Regular cardiac myocyte (primary cell): ENCODE measurements at places on chromosomes 1 and 21. TPM values are rescaled to one million over a fixed set of nuclear protein-coding genes. Genes with fewer than 3 reads are reported as not detected.

Gene ACTL8
- 0.19 TPM in 1 of 2 replicates, not detected in the other for total RNA-seq

Gene KCNJ15
- 0.38 and 1.7 TPM in 2 replicates for total RNA-seq

Gene CELA2B
- not detected in 2 replicates for total RNA-seq

Gene CLEC20A
- not detected in 2 replicates for total RNA-seq

Gene TLCD4
- total RNA-seq, result 0.38 and 0.85 TPM in 2 replicates

Gene FOXJ3
- total RNA-seq, result 10.4 and 23.4 TPM in 2 replicates

Gene KLHL20
- 38.3 and 49.9 TPM in 2 replicates for total RNA-seq

Gene PGLYRP3
- not detected in 2 replicates for total RNA-seq

Gene C1orf87
- total RNA-seq, result not detected in 2 replicates
